ENCODE measurements at places on chromosomes 7 and 10.
A peak's percentile ranks its signal among the peaks of the same experiment; 100 is the strongest.

- DNase-seq: no peak
These were observed 235.7 kb downstream of the AGMO start for GRCh38 chr7:15326044-15326644.

GRCh38 chr7:19117091-19117869 lies at the start of gene TWIST1:
Gene TWIST1, minus strand, starts transcription at chr7:19117636. Its CDS starts 315 bp downstream, at chr7:19117321.
- DNase-seq: no peak

DNA sequence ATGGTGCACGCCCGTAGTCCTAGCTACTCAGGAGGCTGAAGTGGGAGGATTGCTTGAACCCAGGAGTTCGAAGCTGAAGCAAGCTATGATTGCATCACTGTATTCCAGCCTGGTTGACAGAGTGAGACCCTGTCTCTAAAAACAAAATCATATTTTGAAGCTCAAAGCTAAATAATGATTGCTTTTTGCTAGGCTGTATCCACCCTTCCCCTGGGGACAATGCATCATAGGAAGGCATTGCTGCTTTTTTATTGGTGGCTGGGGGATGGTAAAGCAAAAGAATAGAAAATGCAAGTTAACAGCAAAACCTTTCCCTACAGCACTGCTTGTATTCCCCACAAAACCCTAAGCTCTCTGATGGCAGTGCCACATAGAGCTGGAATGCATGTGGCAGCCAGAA lies 107.5 kb upstream of the WAC start:
- no peak for DNase-seq

DNA sequence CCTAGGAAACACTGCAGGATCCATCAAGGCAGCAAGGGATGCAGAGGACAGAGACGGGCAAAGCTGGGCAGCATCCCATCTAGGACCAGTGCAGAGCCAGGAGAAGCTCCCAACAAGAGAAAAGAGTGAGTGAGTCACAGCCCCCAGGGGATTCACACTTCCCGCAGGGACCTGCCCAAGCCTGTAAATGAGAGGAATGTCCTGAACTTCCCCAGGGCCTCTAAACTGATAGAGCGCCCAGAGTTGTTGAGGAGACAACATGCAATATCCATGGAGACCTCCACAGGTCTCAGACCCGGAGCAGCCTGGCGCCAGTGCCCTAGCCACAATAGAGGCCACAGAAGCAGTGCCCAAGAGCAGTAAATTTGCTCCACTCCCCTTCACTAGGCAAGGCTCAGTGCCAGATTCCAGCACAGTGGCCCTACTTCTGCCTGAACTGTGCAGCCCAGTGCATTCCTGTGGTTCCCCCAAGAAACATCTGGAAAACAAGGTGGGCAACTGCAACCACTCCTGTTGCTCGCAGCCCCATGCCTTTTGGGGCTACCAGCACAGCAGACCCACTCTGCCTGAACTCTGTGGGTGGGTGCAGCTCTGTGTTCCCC lies 567.5 kb downstream of the POM121L12 start:
- DNase-seq: no peak

- DNase-seq: no peak
These were observed 25.5 kb downstream of the DPCD start for GRCh38 chr10:101613646-101614045.

GRCh38 chr10:18456984-18457383 lies 194.4 kb downstream of the NSUN6 start:
- DNase-seq: no peak

- DNase-seq: no peak
These were observed 87.7 kb downstream of the GFRA1 start for GRCh38 chr10:116185199-116185867.

DNA sequence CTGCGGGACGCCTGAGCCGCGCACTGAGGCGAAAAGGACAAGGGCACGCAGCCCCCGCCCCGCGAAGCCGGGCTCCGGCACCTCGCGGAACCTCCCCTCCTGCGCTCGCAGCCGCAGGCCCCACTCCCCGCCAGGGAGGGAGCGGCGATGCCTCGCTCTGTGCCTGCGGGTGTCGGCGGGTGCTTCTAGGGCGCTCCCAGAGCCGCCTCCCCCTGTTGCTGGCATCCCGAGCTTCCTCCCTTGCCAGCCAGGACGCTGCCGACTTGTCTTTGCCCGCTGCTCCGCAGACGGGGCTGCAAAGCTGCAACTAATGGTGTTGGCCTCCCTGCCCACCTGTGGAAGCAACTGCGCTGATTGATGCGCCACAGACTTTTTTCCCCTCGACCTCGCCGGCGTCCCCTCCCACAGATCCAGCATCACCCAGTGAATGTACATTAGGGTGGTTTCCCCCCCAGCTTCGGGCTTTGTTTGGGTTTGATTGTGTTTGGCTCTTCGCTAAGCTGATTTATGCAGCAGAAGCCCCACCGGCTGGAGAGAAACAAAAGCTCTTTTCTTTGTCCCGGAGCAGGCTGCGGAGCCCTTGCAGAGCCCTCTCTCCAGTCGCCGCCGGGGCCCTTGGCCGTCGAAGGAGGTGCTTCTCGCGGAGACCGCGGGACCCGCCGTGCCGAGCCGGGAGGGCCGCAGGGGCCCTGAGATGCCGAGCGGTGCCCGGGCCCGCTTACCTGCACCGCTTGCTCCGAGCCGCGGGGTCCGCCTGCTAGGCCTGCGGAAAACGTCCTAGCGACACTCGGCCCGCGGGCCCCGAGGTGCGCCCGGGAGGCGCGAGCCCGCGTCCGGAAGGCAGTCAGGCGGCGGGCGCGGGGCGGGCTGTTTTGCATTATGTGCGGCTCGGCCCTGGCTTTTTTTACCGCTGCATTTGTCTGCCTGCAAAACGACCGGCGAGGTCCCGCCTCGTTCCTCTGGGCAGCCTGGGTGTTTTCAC lies 519 bp downstream of the ITGB8 start:
- DNase-seq: peak; percentile 14

- DNase-seq: no peak
These were observed 30.3 kb downstream of the TRDMT1 start for GRCh38 chr10:17171141-17171641.

- DNase-seq: no peak
These were observed 106.4 kb upstream of the FAM133B start for GRCh38 chr7:92696584-92696983.

DNA sequence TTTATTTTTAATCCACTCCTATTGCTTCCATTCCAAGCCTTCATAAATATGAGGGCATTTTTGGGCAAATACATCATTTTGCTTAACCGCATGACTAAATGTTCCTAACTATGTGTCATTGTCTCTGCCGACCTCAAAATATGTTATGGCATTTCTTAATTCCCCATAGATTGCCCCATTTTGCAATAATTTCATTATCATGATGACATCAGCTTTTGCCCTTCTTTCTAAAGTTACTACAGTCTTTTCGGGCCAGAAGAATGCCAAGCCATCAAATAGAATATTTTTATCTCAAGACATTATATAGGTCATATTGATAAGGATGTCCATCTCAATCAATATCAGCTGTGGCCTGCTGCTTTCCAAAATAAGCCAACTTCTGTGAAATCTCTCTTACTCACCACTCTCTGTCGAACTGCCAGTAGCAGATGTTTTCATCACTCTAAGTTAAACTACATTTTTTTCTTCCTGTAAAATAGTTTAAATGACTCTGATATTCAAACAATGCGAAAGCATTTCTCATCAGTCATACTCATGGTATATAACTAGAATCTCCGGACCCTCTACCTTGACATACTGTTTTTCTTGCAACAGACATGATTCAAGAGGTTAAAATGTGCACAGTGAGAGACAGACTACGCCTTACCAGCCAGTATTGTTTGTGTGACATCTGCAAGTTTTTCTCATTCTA lies 1254.6 kb upstream of the CELF2 start:
- no peak for DNase-seq

- DNase-seq: no peak
These were observed 43.0 kb downstream of the SUFU start for GRCh38 chr10:102546606-102547320.

- no peak for DNase-seq
These were observed 35.8 kb upstream of the PRKAR1B start for GRCh38 chr7:762885-763284.

DNA sequence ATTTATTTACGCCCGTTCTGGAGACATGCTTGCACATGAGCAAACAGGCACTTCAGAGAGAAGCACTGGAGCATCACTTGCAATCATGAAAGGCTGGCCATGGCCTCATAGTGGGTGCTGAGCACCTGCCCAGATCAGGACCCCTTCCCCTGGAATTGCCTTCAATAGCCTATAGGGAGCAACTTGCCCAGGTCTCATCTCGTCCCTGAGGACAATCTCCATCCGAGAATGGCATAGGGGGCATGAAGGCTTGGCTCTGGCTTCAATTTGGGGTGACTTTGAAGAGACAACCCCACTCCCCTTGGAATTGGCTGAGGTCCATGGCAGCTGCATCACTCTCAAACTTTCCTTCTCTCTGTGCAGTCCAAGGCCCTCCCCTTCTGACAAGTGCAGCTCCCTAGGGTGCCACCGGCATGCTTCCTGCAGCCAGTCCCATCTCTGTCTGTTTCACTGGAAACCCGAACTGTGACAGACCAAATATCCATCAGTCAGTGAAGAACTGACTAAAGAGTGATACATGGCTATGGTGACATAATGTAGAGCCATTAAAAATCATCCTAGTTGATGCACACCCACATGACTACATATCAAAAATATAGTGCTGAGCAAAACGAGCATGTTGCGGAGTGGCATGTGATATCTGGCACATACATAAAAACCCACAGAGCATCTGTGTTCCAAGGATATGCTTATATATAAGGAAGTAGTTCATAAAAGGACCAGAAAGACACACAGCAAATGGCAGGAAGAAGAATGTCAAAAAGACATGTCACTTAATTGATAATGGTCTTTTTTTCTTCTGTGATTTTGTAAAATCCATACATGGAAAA lies 12.4 kb downstream of the GDF2 start:
- no peak for DNase-seq

- no peak for DNase-seq
These were observed 30.4 kb downstream of the LAMB4 start for GRCh38 chr7:108099713-108100112.

- DNase-seq: no peak
These were observed 62.2 kb downstream of the CNOT4 start for GRCh38 chr7:135447748-135448147.

- no peak for DNase-seq
These were observed 2.0 kb downstream of the ACSM6 start for GRCh38 chr10:95196046-95196445.

DNA sequence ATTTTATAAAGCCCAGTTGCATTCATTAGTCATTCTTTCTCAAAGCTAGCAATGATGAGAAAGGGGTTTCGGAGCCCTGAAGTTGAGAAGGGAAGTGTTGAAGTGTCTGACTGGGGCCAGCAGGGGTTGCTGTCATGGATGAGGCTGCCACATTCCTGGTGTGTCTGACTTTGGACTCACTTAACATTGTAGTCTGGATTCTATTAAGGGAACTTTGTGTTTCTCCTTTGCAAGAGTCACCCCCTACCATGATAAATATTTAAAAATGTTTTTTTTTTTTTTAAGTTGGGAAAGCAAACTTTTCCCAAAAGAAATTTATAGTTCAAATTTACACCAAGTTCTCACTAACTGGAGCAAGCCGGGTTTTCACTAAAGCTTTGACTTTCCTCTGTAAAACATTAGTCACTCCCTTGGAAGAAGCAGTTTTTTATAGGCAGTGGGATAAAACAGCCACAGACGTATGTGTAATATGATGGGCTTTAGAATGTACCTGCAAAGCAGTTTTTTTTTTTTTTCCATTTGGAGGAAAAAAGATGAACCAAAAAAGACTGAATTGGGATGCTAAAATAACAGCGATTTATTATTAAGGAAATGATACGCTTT lies 243.6 kb downstream of the TWIST1 start:
- no peak for DNase-seq

GRCh38 chr7:30887464-30887872 lies 24.2 kb upstream of the AQP1 start:
- DNase-seq: no peak

DNA sequence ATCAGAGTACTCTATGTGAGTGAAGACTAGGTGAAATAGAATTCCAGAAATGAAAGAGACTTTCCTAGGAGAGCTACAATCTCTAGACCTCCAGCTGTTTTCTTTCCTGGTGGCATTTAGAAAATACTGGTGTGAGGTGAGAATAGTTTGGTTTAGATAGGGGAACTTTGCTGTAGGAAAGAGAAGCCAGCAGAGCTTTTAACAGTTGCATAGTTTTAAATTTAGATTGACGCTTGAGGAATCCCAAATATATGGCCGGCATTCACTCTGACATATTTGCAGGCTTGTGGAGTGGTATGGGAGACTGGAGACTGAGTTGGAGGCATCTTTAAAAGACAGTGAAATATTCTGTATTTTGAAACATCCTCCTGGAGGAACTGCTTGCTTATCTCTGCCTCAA lies 94.3 kb upstream of the ETV1 start:
- no peak for DNase-seq

- no peak for DNase-seq
These were observed 96.8 kb upstream of the AGR3 start for GRCh38 chr7:16978358-16979244.

DNA sequence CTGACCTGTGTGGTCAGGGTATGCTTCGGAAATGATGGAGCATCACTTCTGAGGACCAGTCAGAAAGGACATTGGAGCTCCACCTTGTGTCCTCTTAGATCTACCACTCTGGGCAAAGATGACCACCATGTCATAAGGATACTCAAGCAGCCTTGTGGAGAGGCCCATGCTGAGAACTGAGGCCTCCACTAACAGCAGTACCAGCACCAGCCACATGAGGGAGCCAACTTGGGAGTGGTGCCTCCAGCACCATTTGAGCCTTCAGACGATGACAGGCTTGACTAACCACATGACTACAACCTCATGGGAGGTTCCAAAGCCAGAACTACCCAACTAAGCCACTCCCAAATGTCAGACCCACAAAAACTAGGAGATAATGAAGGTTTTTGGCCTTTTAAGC lies 116.0 kb downstream of the NPTX2 start:
- peak; percentile 28 for DNase-seq

- no peak for DNase-seq
These were observed 226.0 kb downstream of the TCF7L2 start for GRCh38 chr10:113175756-113176651.

DNA sequence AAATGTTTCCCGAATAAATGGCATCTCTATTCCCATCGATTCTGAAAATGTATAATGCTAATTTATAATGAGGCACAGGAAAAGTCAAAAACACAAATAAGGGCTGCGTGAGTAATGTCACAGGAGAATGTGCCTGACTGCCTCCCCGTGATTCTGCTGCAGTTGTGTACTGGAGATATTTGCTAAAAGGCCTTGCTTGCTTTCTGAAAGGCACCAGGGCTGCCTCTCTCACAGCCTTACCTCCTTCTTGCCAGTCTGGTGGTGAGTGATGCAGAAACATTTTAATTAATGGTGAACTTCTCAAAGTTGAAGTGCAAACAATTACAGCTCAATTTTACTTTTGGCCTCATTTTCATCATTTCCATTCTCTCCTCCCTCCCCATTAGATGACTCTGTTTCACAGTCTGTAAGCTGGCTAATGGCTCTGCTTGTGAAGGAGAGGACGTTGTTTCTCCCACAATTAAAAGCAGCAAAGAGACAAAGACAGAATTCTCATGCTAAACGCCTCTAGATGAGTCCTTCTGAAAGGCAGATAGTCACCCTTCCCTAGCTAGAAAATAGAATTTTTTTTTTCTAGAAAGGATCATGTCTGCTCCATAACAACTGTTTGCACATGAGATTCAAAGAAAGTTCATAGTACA lies 377.6 kb downstream of the MDFIC start:
- DNase-seq: no peak

GRCh38 chr10:38025283-38025682 lies 14.8 kb downstream of the ZNF33A start:
- DNase-seq: no peak
